ENCODE measurements at places on chromosomes 2 and 18. TPM values are rescaled to one million over a fixed set of nuclear protein-coding genes. Genes with fewer than 3 reads are reported as not detected.

BMP10 gene
- not detected for polyA plus RNA-seq

TEX44 gene
- polyA plus RNA-seq, result not detected

NBEAL1 gene
- 14.2 TPM for polyA plus RNA-seq

CDCA7 gene
- polyA plus RNA-seq, result 2.4 TPM

TCF23 gene
- polyA plus RNA-seq, result 0.08 TPM

LRRTM1 gene
- polyA plus RNA-seq, result 1.1 TPM

BOK gene
- polyA plus RNA-seq, result 95.8 TPM

B3GNT2 gene
- polyA plus RNA-seq, result 12.8 TPM

DSG4 gene
- not detected for polyA plus RNA-seq

EPC2 gene
- 18.9 TPM for polyA plus RNA-seq

CIB4 gene
- polyA plus RNA-seq, result not detected

AQP12A gene
- not detected for polyA plus RNA-seq

MAP3K19 gene
- not detected for polyA plus RNA-seq

ARL4C gene
- polyA plus RNA-seq, result 22.4 TPM

CGREF1 gene
- 1.0 TPM for polyA plus RNA-seq

CDH19 gene
- 10.3 TPM for polyA plus RNA-seq

RRM2 gene
- polyA plus RNA-seq, result 0.92 TPM

STEAP3 gene
- polyA plus RNA-seq, result 10.6 TPM

SERPINB2 gene
- polyA plus RNA-seq, result not detected

COL6A3 gene
- 412 TPM for polyA plus RNA-seq

BBS5 gene
- 9.5 TPM for polyA plus RNA-seq

MYCN gene
- 0.35 TPM for polyA plus RNA-seq

CDH20 gene
- polyA plus RNA-seq, result 1.1 TPM

ANKRD36 gene
- polyA plus RNA-seq, result 3.3 TPM

LOXHD1 gene
- 0.11 TPM for polyA plus RNA-seq

Data from urinary bladder (tissue), 4 donors.